T-helper 2 cell (primary cell): ENCODE measurements at places on chromosomes 13 and 19.
A peak's percentile ranks its signal among the peaks of the same experiment; 100 is the strongest.

- DNase-seq: no peak
These were observed 191.8 kb downstream of the PCCA start for GRCh38 chr13:100280681-100281080.

GRCh38 chr13:78100486-78100885, 181.9 kb upstream of the EDNRB start:
- no peak for DNase-seq

DNA sequence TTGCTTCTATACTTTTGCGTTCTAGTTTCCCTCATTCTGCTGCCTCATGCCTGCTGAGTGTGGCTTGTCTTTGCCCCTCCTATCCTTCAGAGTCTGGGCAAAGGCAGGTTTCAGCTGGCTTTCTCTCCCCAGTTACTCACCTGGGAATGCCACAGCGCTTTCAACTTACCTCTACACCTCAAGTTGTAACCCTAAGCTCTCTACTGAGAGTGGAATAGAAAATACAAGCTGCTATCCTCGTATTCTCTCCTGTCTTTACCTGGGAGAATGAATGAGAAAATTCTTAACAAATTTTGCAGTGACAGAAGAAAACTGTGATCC, 316.3 kb upstream of the KLF12 start:
- DNase-seq: no peak

DNA sequence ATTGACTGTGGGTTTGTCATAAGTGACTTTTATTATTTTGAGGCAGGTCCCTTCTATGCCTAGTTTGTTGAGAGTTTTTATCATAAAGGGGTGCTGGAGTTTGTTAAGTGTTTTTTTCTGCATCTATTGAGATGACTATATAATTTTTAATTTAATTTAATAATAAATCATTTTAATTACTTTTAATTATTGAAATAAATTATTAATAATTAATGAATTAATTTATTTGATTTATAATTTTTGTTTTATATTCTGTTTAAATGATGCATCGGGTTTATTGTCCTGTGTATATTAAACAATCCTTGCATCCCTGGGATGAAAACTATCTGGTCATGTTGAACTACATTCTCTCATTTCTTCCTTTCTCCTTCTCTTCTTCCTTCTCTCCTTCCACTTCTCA, 1352.2 kb upstream of the PRR20A start:
- no peak for DNase-seq

DNA sequence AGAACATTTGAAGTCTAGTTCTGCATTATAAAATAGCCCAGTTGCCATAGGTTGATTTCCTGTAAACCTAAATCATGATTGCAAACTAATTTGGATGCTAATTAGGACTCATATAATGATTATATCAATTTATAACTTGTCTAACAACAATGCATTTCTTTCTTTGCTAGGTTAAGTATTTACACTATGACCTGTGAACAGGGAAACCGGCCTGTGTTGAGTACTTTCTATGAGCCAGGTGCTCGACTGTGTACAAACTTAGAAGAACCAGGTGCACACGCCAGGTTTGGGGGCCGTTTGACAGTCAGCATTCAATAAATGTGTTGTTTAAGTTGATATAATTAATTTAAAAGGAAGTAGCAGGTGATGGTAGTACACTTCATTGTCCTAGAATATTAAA, 203.1 kb downstream of the TM9SF2 start:
- DNase-seq: no peak

DNA sequence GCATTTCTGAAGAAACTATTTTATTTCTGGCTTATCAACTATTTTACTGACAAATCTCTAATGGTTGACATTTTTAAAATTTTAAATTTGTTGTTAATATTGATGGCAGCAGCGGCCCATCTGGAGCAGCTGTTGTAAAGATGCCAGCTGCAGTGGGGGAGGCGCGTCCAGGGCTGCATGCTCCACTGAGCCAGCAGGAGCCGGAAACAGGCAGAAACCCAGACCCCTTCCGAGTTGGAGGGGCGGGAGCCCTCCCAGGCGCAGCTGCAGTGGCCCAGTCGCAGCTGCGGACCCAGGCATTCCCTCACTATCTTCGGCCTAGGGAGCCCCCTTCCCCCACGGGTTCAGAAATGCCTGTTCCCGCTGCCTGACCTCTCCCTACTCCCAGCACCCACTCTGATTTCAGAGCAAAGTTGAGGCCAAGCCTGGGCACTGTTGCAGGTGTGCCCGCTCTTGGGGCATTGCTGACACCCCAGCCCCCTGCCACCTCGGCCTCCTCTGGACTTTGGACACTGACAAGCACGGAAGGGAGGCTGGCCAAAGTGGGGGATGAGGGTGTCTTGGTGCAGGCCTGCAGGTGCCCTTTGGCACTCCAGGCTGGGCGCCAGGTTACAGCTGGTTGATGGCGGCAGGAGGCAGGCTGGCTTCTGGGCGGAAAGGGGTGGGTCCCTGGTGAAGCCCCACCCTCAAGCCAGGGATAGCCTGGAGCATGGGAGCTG, 69.2 kb downstream of the PIBF1 start:
- no peak for DNase-seq

DNA sequence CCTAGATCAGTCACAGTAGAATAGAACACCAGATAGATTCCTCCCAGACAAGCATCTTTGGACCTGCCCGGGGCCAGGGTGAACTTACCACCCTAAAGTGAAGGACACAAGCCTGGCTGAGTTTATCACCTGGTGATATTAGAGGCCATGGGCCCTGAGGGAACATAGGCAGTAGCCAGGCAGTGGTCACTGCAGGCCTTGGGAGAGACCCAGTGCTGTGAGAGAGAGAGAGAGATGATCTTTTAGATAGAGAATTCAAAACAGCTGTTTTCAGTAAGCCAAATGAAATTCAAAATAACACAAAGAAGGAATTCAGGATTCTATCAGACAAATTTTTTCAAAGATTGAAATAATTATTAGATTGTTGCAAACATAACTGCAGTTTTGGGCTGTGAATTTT, 1679.9 kb downstream of the EFNB2 start:
- no peak for DNase-seq

- DNase-seq: no peak
These were observed 5.9 kb downstream of the DMKN start for GRCh38 chr19:35507561-35507960.

DNA sequence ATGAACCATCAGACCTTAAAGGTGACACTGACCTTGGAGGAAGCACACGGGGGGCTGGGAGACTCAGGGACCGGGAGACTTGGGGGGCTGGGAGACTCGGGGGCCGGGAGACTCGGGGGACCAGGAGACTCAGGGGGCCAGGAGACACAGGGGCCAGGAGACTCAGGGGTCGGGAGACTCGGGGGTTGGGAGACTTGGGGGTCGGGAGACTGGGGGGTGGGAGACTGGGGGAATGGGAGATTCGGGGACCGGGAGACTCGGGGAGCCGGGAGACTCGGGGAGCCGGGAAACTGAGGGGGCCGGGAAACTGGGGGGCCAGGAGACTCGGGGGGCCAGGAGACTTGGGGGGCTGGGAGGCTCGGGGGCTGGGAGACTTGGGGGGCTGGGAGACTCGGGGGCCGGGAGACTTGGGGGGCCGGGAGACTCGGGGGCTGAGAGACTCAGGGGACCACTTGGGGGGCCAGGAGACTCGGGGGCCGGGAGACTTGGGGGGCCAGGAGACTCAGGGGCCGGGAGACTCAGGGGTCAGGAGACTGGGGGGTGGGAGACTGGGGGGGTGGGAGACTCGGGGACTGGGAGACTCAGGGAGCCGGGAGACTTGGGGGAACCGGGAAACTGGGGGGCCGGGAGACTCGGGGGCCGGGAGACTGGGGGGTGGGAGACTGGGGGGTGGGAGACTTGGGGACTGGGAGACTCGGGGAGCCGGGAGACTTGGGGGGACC, 62.9 kb downstream of the RASA3 start:
- DNase-seq: no peak

GRCh38 chr19:1374250-1374577, 9.5 kb upstream of the NDUFS7 start:
- DNase-seq: no peak

DNA sequence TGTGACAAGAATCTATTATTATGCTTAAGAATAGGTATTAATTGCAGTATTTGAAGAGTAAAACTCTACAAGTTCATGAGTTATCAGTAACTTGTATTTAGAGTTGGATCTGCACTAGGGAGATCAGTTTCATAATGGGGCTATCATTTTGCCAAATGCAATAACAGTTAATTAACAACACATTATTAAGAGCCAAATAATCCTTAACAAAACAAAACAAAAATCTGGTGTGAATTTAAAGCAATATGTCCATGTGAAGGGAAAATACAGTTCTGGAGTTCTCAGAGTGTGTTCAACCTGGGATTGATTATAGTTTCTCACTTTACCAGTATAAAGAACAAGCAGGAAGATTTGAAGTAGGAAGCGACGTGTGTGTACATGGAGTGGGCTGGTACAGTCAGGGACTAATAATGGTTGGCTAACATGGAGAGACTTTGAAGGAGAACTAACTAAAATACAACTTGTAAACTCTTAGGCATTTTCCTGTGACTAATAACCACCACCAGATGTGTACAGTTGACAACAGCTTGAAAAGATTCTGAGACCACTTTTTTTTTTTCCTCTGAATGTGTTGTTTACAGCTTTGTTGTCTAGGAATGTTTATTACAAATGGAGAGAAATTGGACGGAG, 58.5 kb downstream of the POSTN start:
- DNase-seq: no peak

- no peak for DNase-seq
These were observed 10.8 kb downstream of the SUGP2 start for GRCh38 chr19:19022380-19022961.

DNA sequence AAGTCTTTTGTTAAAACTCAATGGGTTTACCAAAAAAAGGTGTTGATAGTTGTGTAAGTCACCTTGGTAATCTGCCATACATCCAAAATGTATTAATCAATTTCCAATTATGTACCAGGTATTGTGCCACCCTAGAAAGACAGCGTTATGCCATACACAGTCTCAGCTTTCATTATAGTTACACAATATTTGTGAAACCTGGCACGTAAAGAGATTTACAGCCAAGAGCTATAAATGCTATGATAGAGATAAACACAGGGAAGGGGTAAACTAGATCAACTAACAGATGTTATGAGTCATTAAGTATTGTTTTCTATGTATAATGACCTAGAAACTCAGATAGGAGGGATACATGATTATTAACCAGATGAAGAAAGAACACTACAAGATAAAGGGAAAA, 725.6 kb upstream of the SLITRK5 start:
- DNase-seq: no peak

DNA sequence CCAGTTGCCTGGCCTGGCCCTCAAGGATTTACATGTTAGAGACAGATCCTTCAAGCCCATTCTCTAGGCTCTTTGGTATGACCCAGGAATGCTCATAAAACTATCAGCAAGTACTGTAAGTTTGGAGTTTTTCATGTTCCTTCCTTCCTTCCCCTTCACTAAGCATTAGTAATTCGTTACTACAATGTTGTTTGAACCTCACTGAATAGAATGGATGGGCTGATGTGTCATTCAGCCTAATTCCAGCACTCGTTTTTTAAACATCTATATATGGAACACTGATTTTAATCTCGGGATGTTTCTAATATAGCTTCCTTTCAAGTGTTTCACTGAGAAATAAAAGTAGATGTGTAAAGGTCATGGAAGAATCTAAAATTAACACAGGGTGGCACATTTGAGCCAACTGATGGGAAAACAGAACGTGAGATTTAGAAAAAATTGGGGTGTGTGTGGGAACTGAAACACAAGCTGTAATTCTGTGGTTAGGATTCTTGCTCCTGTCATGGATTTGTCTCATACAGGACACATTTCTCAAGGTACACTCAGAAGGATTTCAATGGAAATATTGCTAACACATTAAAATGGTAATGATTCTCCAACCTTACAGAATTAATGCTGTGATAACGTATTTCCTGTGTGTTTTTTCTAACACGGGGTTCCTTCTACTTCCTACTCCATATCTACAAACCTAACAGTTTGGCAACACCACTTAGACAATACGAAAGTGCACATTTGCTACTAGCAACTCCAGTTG, 93.4 kb downstream of the FLT1 start:
- no peak for DNase-seq

DNA sequence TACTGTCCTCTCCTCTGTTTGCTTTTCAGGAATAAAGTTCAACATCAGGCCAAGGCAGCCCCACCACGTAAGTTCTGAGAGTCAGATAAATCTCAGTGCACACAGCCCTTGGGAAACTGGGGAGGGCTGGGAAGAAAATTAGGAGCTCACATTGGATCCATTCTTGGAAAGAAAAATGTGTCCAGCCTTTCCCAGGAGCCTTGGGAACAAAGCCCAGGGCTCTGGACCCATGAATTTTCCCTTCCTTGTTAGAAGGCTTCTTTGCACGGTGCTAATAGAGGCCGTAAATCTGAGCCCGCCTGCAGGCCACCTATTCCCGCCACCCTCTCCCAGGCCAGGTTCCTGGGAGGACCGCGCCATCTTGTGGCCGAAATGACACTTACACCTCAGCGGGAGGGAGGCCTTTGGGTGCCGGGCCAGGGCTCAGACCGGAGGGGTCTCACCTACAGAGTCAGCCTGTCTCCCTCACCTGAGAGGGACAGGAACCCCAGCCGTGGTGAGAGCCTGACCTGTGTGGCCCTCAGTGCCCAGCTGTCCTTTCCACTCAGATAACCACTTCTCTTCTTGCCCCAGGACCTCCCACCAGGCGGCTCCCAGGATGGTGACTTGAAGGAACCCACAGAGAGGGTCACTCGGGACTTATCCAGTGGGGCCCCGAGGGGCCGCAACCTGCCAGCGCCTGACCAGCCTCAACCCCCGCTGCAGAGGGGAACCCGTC, 25.1 kb upstream of the KCTD15 start:
- DNase-seq: peak; percentile 50

- no peak for DNase-seq
These were observed 6.4 kb downstream of the LTBP4 start for GRCh38 chr19:40607311-40608239.

GRCh38 chr13:27302643-27303262, 32.1 kb downstream of the RASL11A start:
- no peak for DNase-seq

GRCh38 chr19:58089846-58090245, 8.2 kb downstream of the ZSCAN18 start:
- DNase-seq: no peak

- DNase-seq: no peak
These were observed 5.7 kb upstream of the CDC42EP5 start for GRCh38 chr19:54478677-54479266.
